ENCODE measurements at places on chromosomes 3 and 15. TPM values are rescaled to one million over a fixed set of nuclear protein-coding genes. Genes with fewer than 3 reads are reported as not detected.

The TRPM1 gene
- total RNA-seq, result not detected

The ANKUB1 gene
- not detected for total RNA-seq

The SYNPR gene
- total RNA-seq, result not detected

The SEMA3G gene
- 2.1 TPM for total RNA-seq

The LRRC3B gene
- total RNA-seq, result not detected

The CFAP100 gene
- not detected for total RNA-seq

The MYNN gene
- total RNA-seq, result 9.1 TPM

The PLIN1 gene
- total RNA-seq, result 0.93 TPM

The MB21D2 gene
- total RNA-seq, result 0.63 TPM

The CASR gene
- total RNA-seq, result 11.4 TPM
